ENCODE measurements at places on chromosomes 12 and 14.

- no peak for DNase-seq
These were observed 91.2 kb downstream of the CEP128 start for GRCh38 chr14:80850197-80850814.

DNA sequence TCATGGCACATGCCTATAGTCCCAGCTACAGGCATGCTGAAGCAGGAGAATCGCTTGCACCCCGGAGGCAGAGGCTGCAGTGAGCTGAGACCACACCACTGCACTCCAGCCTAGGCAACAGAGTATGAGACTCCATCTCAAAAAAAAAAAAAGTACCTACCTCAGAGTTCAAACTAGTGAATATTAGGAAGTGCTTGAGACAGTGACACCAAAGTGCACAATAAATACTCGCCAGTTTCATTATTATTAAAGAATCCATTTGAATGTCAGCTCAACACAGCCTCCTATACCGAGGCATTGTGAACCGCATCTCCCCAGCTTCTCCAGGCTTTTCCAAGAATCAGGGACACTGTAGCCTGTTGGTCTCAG, 5.0 kb downstream of the GAPDH start:
- DNase-seq, result no peak

- DNase-seq, result no peak
These were observed 319.4 kb downstream of the TMEM121 start for GRCh38 chr14:105845725-105846309.

- DNase-seq, result no peak
These were observed 46.4 kb upstream of the BMP4 start for GRCh38 chr14:54003064-54003463.

DNA sequence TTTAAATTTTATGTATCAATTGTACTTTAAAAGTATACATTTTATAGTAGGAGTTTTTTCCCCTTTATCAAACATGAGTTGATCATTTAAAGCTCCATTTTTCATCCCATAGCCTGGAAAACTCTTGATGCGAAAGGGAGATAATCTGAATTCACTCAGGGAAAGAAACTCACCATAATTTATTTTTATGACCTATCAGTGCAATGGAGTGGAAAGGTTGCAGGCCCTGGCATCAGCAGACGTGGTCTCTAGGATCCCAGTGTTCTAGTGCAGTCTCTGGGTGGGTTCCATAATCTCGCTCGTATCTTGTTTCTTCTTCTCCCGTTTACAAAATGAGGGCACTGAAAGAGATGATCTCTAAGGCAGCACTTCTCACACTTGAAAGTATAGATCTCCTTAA, 85.0 kb downstream of the PTGER2 start:
- no peak for DNase-seq
